ENCODE measurements at places on chromosomes 7 and 10. TPM values are rescaled to one million over a fixed set of nuclear protein-coding genes. Genes with fewer than 3 reads are reported as not detected.
A peak's percentile ranks its signal among the peaks of the same experiment; 100 is the strongest.

DNA sequence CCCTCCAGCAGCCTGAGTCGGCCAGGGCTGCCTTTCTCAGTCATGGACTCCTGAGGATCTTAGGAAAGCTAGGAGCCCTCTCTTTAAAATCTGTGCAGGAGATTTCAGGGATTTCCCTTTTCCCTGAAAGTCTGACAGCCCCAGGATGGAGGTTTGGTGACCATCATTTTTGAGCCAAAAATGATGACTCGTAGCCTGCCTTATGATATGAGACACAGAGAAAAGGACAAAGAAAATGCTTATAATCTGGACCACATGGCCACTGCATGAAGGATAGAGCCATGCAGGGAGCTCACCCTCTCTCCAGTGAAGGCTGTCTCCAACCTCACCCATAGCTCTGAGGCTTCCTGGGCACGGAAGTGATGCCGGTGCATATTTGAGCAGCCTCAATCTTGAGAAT lies 106.6 kb upstream of the CHST15 start:
- no peak for DNase-seq

DNA sequence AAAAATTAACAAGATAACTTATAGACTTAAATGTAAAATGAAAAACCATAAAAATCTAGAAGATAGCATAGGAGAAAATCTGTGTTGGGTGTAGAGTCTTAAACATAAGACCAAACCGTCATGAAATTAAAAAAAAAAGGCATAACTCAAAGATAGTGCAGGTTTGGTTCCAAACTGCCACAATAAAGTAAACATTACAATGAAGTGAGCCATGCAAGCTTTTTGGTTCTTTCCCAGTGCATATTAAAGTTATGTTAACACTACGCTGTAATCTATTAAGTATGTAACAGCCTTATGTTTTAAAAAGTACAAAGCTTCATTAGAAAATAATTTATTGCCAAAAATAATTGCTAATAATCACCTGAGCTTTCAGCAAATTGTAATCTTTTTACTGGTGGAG lies 1366.5 kb upstream of the LRRTM3 start:
- no peak for DNase-seq

- DNase-seq: no peak
Observed at GRCh38 chr7:146722986-146723385, 606.4 kb downstream of the CNTNAP2 start.

- no peak for DNase-seq
Observed at GRCh38 chr10:22765660-22766547, 51.5 kb upstream of the PIP4K2A start.

- DNase-seq: no peak
Observed at GRCh38 chr10:79125092-79125491, 56.3 kb downstream of the ZMIZ1 start.

- no peak for DNase-seq
Observed at GRCh38 chr10:9111976-9112375, 1057.5 kb downstream of the GATA3 start.

GRCh38 chr7:134613623-134614347 lies 32.9 kb upstream of the BPGM start:
- no peak for DNase-seq

DNA sequence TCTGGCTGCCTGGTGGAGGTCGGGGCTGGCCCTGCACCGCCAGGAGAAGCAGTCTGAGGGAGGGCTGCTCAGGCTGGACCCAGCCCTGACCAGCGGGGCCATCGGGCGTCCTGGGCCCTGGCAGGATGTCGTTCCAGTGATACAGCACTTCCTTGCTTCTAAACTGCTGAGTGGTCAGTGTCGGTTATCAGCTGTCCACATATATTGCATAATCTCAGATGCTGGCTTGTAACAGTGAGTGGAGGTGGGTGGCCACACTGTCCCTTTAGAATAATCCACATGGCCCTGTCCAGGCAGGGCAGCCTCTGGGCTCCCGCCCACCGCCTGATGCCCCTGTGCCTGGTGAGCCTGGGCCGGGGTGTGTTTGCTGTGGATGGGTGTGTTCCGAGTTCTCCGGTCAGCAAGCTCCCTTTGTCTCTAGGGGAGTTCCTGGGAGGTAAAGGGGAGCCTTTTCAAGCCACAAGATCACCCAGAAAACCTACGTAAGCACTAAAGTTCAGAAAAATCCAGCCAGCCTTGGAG lies 86.1 kb downstream of the LHPP start:
- no peak for DNase-seq

DNA sequence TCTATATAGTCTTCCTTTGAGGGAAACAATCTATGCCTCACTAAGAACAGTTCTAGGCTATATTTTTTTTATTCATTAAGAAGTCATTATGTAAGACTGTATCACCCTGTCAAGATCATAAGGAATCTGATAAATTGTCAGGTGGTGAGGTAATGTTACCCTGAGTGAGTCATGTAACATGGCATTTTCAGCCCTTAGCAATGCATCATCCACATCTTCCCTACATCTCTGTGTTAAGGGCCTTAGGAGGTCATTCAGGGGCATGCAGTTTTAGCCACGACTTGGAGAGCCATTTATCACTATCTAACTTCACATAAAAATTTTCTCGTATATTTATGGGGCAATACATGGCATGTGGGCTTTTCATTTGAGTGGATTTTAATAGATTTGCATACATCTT lies 924.5 kb upstream of the MBL2 start:
- no peak for DNase-seq

DNA sequence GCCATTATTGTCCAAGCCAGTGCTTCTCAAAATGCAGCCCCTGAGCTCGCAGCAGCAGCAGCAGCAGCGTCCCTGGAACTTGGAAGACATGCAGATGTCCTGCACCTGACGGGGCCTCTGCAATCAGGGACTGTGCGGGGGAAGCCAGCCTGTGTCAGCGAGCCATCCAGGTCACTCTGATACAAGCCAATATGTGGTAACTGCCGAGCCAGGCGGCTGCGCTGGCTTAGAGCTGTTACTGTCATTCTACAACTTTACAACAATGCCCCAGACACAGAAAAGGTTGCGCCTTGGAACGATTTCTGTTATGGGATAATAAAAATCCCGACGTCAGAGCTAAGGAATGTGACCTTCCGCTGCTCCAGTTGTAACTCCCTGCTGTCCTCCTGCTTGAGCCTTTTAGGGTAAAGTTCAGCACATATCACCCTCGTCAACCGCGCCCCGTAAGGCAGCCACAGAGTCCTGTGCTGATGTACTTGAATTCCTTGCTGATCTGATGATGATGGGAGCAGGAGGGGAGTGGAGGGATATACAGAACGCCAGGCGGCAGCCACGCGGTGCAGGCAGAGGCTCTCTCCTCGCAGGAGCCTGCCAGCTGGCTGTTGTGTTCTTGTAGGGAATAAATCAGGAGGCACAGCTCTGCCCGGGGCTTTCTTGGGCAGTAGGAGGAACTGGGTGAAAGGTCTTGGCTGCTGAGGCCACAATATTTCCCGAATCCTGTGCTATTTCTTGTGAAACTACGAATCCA lies 20.0 kb upstream of the CRYGN start:
- DNase-seq: peak; percentile 48

- DNase-seq: no peak
Observed at GRCh38 chr10:132817701-132818211, 31.8 kb upstream of the NKX6-2 start.

DNA sequence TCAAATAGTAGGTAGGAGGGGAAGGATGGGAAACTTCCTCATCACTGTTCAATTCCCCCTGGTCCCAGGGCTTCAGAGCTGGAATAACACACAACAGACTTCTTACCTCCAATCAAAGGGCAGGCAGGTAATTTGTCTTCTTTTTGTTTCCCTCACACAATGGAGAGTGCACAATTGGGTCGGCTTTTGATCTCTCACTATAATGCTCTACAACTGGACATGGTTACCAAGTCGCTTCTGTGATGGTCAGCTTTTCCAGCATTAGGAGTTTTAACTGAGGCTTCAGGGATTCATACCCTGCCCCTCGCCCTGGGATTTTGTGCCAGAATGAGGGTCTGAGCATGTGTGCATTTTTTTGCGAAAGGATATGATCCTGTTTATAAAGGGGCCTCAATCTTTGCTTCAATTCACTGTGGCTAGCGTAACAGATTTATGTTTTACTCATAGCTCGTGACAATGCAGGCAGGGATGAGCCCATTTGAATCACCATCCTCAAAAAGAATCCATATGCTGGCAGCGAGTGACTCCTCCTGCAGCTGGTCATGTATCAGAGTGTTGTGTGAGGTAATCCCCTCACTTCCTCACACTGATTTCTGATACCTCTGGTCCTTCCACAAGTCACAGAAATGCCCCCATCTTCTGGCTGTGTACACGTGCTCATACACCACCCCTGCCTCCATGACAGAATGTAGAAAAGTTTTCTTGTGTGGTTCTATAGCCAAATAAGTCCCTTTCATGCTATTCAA lies 189.6 kb downstream of the CTTNBP2 start:
- DNase-seq: no peak

CAMK2B gene
- not detected for total RNA-seq

TLL2 gene
- 0.16 TPM for total RNA-seq

GUSB gene
- total RNA-seq: 45.7 TPM

VWDE gene
- 0.12 TPM for total RNA-seq

KLF14 gene
- 0.72 TPM for total RNA-seq
